ENCODE measurements at places on chromosomes 2 and 18. TPM values are rescaled to one million over a fixed set of nuclear protein-coding genes. Genes with fewer than 3 reads are reported as not detected.

- H3K27me3 ChIP-seq: no peaks in the 10 kb centered on the region
- no peak overlapping the region for H3K27ac ChIP-seq
- no peaks in the 10 kb centered on the region for H3K36me3 ChIP-seq
Measured at GRCh38 chr2:234243871-234244565, 193.5 kb downstream of the SPP2 start.

- no peak overlapping the region for H3K4me3 ChIP-seq
- peaks cover 3% of the 10 kb centered on the region for H3K4me1 ChIP-seq
- H3K27me3 ChIP-seq: no peaks in the 10 kb centered on the region
- no peak overlapping the region for H3K27ac ChIP-seq
Measured at GRCh38 chr2:240604291-240604938, 17.9 kb downstream of the CAPN10 start.

- no peaks in the 10 kb centered on the region for H3K36me3 ChIP-seq
- no peaks in the 10 kb centered on the region for H3K27me3 ChIP-seq
- no peak overlapping the region for H3K27ac ChIP-seq
Measured at GRCh38 chr2:120857931-120858330, 122.3 kb downstream of the GLI2 start.

GRCh38 chr2:29920631-29921559 lies 491 bp downstream of the ALK start:
- peaks cover 9% of the 10 kb centered on the region for H3K4me1 ChIP-seq
- DNase-seq: peak; percentile 11
- peaks cover 66% of the 10 kb centered on the region for H3K27me3 ChIP-seq
- H3K36me3 ChIP-seq: no peaks in the 10 kb centered on the region

- no peak for DNase-seq
- H3K4me1 ChIP-seq: no peaks in the 10 kb centered on the region
- H3K27ac ChIP-seq: no peak overlapping the region
- no peak overlapping the region for H3K4me3 ChIP-seq
- H3K36me3 ChIP-seq: no peaks in the 10 kb centered on the region
Measured at GRCh38 chr2:231583982-231584381, 8.7 kb upstream of the TEX44 start.

SNORC gene
- 0.85 TPM for total RNA-seq

NYAP2 gene
- total RNA-seq: not detected

Data from activated CD4-positive, alpha-beta memory T cell treated with anti-CD3 and anti-CD28 coated beads for 36 hours (primary cell).